ENCODE measurements at places on chromosomes 5 and 9.

- DNase-seq = no peak
Measured at GRCh38 chr9:91935066-91935749, 14.8 kb downstream of the ROR2 start.

- no peak for DNase-seq
Measured at GRCh38 chr9:132804576-132805295, 73.3 kb downstream of the AK8 start.

GRCh38 chr5:42842921-42843641 lies 31.4 kb upstream of the SELENOP start:
- no peak for DNase-seq

DNA sequence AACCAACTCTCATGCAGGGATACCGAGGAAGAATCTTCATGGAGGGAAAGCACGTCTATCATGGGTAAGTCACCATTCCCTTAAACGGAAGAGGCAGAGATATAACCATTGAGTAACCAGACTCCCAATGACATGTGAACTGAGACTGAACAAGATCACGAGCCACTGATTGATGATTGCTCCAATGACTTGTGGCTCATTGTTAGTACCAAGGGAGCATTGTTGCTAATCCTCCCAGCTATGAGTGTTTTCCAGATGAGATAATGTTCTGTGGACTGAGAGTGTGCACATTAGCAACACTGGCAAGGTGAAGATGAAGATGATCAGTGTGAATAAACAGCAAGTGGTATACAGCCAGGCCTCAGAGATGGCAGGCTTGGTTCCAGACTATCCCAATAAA lies 219.2 kb upstream of the MAP3K1 start:
- no peak for DNase-seq

DNA sequence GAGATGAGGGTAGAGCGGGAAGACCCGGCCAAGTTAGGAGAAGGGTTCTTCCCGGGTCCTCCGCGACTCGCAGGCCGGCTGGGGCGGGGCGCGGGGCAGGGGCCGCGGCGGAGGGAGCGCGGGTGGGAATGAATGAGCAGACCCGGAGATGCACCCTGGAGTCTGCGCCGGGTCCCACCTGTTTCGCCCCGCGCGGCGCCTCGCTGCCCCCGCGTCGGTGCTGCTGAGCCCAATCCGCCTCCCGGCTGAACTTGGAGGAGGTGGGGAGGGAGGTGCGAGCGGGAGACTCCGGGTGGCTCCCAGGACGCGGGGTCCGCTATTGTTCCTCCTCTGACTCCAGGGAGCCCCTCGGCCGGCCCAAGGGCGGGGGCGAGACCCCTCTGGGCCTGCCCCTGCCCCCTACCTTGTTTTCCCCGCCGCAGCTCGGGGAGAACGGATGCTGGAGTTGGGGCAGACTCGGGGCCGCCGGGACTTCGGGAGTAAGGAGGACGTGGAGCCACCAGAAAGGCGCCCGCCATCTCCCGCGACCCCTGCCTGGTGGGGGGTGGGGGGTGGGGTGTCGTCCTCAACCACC lies 659 bp downstream of the RAI14 start:
- peak; percentile 29 for DNase-seq

- DNase-seq = no peak
Measured at GRCh38 chr5:137710086-137710485, 25.8 kb downstream of the KLHL3 start.

DNA sequence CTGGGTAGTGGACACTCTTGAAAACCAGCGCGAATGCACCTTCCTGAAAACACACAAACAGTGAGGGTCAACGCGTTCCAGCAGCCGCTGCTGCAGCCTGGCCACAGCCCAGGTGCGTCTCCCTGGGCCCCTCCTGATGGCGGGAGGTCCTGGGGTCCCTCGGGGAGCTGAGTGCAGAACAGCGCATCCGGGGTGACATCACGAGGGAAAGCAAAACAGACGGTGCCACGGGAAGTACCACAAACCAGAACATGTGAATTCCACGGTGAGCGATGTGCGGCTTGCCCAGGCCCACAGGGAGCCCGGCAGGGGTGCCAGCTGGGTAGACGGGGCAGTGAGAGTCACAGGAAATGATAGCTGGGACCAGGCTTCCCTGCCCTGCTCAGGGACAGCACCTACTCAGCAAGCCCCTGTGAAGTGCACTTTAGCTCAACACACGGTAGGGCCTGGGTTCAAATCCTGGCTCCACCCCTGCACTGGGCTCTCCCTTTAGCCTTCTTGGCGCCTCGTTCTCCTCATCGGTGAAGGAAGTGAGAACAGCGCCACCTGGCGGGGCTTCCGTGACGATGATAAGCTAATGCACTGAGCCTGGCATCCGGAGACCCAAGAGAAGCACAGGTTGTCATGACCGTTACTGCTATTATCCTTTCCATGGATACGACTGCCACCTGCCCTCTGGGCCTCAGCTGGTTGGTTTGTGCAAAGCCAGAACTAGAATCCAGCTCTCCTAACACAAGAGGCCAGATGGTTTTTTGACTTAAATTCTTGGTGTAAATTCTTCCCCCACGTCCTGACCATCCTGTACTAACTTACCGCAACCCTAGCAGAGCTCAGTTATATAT lies 24.6 kb downstream of the GFPT2 start:
- DNase-seq = peak; percentile 87

DNA sequence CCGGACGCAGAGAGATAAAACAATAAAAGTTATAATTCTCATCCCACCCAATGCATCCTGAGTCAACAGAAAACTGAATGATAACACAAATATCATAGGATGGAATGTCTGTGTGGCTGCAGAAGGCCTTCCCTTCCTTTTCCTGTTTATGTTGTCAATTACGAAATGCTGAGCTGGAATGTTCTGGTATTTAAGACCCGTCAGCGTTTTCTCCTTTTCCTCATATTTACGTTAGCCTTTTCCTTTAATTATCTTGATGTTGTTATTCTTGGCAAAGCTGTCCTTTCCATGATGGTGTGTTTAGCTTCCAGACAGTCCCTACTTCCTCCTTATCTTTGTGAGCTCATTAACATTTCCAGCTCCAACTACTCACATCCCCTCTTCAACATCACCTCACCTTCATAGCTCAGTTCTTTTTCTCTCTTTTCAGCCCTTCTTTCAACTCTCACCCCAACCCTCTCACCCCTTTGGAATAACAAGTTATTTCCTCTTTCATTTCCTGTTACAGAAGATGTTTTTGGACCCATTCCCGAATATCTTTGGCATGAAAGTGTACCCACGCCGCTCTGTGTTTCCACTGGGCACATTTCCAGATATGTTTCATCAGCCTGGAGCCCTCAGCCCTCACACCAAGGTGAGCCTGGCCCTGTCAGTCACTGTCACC lies 221.6 kb downstream of the NR2F1-AS1 start:
- DNase-seq = no peak

DNA sequence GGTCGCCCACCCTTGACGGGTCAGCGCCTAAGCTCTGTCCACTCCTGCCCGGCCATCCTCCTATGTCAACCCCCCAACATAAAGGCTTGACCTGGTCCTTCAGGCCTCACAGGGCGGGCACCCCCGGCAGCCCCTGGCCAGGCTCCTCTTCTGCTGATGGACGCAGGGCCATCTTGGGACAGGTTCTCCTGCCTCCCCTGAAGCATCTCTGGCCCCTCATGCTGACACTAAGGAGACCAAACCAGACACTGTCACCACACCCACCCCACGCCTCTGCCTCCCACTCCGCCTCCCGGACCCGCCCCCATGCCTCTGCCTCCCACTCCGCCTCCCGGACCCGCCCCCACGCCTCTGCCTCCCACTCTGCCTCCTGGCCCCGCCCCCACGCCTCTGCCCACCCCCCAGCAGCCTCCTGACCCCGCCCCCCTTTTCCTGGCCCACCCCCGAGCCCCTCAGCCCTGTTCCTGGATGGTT lies 6.8 kb downstream of the OBP2A start:
- no peak for DNase-seq

- DNase-seq = no peak
Measured at GRCh38 chr5:78690253-78690972, 41.8 kb upstream of the LHFPL2 start.

DNA sequence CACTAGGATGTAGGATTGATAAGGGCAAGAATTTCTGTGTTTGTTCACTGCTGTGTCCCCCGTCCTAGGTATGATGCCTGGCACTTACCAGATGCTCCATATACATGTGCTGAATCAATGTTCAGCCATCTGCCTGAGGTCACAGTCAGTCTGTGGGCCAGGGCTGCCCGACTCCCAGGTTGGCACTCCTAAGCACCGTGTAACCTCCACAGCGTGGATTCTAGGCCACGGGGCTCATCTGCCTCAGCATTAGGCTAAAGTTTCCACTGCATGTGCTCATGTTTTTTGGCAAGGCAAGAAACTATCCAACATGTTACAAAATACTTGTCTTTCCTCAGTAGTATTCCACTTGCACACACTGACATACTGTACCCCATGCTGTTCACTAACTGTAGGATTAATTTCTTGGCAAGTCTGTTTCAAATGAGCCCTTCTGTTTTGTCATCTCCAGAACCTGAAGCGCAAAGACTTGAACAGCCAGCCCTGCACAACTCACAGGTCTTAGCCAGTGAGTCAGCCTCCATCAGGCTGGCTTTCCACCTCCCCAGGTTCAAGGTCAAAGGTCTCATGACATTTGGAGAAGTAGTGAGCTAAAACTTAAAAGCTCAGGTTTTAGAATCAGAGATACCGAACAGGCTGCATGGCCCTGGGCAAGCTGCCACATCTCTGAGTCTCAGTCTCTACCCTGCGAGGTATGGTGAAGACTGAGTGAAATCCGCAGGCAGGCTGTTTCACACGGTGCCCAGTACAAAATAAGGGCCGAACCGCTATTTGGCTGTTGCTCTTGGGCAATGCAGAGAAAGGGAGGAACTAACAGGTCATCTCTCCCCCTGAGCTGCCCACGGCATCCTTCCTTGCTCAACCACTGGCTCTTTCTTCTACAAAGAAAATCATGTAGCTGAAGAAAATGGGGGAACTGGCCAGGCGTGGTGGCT lies 7.2 kb downstream of the TOR1A start:
- DNase-seq = no peak

GRCh38 chr5:65818592-65818991 lies 96.6 kb downstream of the NLN start:
- DNase-seq = no peak

GRCh38 chr5:174504266-174504726 lies 220.1 kb upstream of the MSX2 start:
- DNase-seq = no peak

- no peak for DNase-seq
Measured at GRCh38 chr5:93360436-93361088, 220.5 kb downstream of the NR2F1-AS1 start.

DNA sequence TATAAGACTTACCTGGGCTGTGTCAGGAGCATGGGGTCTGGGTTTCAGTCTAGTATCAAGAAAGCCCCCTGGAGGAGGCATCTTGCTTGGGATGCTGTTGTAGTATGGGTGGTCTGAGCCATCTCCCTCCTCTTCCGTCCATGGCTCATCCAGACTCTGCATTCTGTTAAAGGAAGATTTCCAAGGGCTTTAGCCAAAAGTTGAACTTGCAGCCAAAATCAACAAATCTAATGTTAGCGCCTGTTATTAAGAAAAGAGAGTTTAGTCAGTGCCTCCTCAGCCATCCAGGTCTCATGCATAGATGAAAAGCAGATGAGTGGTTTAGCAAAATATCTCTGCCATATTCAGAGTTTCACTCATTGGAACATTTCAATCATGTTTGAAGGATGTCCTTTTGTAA lies 55.6 kb downstream of the S1PR3 start:
- DNase-seq = no peak

DNA sequence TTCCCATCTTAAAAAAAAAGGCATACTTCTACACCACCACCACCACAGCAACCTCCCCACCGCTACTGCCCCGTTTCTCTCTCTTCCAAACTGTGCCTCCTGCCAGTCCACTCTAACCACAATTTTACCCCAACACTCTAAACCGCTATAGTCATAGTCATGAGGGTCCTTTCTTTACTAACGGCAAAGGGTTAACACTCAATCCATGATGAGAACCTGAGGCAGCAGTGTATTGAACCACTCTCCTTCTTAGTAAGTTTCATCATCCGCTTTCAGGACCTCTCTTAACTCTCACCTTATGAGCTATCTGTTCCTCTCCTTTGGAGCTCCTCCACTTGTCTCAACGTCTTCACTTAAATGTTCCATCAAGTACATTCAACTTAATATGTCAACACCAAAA lies 34.0 kb downstream of the IDNK start:
- no peak for DNase-seq

- no peak for DNase-seq
Measured at GRCh38 chr5:68251804-68252522, 36.4 kb downstream of the PIK3R1 start.

DNA sequence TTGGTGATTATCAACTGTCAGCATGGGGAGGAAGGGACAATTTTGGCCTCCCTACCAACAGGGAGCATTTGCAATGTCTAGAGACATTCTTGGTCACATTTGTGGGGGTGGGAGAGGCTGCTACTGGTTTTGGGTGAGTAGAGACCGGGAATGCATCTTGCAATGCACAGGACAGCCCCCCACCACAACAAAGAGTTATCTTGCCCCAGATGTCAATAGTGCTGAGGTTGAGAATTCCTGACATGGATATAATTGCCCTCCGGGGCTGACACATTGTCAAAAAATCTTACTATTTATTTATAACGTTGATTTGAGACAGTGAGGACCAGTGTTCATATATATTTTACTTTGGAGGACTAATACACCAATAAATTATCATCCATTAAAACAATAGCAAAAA lies 316.1 kb downstream of the PSAT1 start:
- no peak for DNase-seq

DNA sequence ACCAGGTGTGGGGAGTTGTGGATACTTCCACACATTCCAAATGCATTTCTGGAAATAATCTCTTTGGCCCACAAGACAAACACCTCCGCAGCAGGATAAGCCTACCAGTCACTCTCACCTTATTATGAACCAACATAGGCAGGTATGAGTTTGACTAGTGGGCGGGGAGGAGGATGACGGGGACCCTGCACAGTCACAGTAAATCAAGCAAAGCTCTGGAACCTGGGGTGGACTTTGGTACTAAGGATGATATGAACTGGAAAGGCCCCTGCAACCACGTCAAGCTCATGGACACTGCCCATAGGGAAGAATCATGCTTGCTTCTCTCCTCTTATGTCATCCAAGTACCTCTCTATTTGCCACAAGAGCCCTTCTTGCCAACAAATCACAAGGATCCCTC lies 259.4 kb downstream of the HSPA4 start:
- DNase-seq = no peak

- DNase-seq = no peak
Measured at GRCh38 chr5:113057557-113057984, 81.0 kb downstream of the DCP2 start.

GRCh38 chr5:100026606-100027005 lies 508.6 kb upstream of the FAM174A start:
- DNase-seq = no peak

GRCh38 chr9:122307925-122308324 lies 43.2 kb downstream of the MRRF start:
- no peak for DNase-seq

GRCh38 chr5:161274951-161275350 lies 271.6 kb downstream of the GABRB2 start:
- DNase-seq = no peak

DNA sequence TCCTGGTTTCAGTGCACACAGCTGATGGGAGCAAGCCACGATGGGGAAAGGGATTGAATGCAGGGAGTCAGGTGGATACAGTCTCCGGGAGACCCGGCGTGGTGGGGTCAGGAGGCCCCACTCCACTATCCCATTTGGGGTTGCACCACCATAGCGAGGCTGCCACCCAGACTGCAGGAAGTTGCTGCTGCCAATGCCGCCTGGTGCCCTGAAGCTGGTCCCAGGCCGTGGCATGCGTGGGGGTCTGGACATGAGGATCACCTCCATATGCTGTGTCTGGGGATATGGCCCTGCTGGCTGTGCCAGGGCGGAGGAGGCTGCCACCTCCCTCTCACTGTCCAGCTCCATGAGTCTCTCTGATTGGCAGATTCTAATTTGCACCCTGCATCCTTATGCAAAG lies 45.3 kb downstream of the COL5A1 start:
- no peak for DNase-seq

All from activated CD4-positive, CD25-positive, alpha-beta regulatory T cell treated with anti-CD3 and anti-CD28 coated beads, Interleukin-2, amount 50 U/mL, for 72 hours (primary cell).